Kidney epithelial cell (primary cell): ENCODE measurements at places on chromosomes 11 and 22. TPM values are rescaled to one million over a fixed set of nuclear protein-coding genes. Genes with fewer than 3 reads are reported as not detected.

The CCDC15 gene
- 1.4 and 3.1 TPM in 2 replicates for total RNA-seq

- peak; percentile 26 for DNase-seq
Observed at GRCh38 chr22:43883012-43883661, 8.7 kb downstream of the PNPLA5 start.

The OR10A3 gene
- total RNA-seq, result not detected in 2 replicates

DNA sequence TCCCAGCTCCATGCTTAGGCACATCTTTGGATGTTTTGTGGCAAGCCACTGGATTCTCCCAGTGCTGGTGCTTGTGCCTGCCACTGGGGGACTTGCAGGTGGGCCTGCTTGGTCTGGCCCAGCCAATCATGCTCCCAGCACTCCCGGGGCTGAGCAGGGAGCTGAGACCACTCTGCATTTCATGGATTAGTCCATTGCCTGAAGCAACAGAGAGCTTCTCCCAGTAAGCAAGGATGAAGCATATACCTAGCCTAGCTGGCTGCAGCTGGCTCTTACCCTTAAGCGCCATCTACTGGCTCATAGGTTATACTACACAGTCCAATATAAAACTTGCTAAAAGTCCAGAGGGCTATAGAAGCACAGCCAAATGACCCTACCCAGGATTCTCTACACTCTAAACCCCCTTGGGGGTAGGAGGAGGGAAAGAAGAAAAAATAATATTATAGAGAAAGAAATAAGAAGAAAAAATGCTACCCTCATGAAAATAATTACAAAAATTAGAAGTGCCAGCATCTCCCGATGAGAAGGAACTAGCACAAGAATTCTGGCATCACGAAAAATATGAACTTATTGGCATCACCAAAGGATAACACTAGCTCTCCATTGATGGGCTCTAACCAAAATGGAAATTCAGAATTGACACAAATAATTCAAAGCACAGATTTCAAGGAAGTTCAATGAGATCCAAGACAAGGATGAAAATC is 275.3 kb downstream of the C11orf87 start:
- no peak for DNase-seq

The OR4D11 gene
- total RNA-seq, result not detected in 2 replicates

GRCh38 chr22:26763633-26764361 is 106.4 kb downstream of the MIAT start:
- no peak for DNase-seq

DNA sequence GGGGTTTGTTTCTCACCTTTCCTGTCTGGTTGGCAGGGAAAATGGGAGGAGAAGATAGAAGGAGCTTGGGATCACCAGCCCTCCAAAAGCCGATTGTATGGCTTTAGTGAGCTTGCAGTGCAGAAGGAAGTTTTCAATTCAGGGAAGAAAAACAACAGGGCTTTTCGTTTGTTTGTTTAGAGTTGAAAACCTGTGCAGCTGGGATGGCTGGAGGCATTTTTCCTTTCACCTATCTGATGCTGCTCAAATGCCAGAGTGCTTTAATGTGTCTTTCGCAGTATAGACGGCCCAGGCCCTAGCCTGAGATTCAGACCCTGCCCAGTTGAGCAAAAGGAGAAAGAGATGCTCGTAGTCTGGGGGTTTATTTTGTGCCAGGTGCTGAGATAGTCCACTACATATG is 87.9 kb downstream of the INSC start:
- DNase-seq, result no peak

The DMC1 gene
- total RNA-seq, result 0.75 and 1.5 TPM in 2 replicates

- DNase-seq, result peak; percentile 38
Observed at GRCh38 chr11:587978-588380, 11.7 kb downstream of the PHRF1 start.

- DNase-seq, result no peak
Observed at GRCh38 chr11:61367406-61367805, 5.2 kb downstream of the TMEM138 start.

The KRTAP5-1 gene
- not detected in 2 replicates for total RNA-seq

DNA sequence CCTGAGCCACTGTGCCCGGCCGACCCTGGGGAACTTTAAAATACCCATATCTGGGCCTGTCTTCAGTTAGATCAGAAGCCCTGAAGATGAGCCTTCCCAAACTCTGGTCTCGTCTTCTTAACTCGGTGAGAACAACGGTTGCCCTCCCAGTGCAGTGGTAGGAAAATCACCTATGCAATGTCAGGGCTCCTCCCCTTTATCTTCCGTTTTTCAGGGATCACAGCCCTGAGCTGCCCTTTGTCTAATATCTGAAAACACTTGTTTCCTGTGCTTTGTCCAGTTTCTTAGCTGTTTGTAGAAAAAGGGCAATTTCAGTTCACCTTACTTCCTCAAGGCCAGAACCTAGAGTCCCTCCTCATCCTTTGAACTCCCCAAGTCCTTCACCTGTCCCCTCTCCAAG is 9.4 kb downstream of the DRAP1 start:
- DNase-seq, result no peak

The CEP126 gene
- 0.71 and 0.82 TPM in 2 replicates for total RNA-seq

DNA sequence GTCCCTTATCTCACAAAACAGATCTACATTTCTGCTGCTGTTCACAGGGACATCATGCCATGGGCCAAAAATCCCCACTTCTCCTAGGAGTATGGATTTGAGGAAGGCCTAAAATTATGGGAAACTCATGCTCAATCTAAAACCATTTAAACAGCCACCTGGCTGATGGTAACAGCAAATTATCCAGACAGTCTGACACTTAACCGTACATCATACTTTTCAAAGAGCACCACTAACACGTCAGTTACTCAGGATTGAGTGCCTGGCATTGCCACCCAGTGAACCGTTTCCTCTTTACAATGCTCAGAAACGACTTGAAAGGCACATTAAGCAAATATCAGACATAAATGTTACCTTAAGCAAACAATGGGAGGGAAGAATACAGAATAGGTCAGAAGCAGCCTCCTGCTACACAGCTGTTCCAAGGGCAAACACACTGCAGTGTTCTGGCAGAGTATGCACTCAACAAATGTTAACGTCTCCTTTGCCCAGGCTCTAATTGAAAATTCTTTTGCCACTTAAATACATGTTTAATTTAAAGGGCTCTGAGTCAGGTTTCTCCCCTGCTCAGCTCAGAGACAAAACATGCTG is 18.8 kb upstream of the SLC36A4 start:
- DNase-seq, result no peak

GRCh38 chr22:42363892-42364291 is 68.3 kb downstream of the NFAM1 start:
- DNase-seq, result no peak

GRCh38 chr11:23585416-23586104 is 725.3 kb upstream of the CCDC179 start:
- no peak for DNase-seq

The C11orf91 gene
- not detected in 2 replicates for total RNA-seq

- DNase-seq, result no peak
Observed at GRCh38 chr11:109106151-109106906, 315.7 kb upstream of the C11orf87 start.
